Osteoblast (primary cell): ENCODE measurements at places on chromosomes 5 and 9. TPM values are rescaled to one million over a fixed set of nuclear protein-coding genes. Genes with fewer than 3 reads are reported as not detected.

GRCh38 chr5:2482778-2483177 is 268.7 kb downstream of the IRX2 start:
- DNase-seq: no peak

GRCh38 chr5:22258139-22258538 is 595.0 kb downstream of the CDH12 start:
- no peak for DNase-seq

Gene CCNO
- total RNA-seq: 1.4 and 2.1 TPM in 2 replicates

DNA sequence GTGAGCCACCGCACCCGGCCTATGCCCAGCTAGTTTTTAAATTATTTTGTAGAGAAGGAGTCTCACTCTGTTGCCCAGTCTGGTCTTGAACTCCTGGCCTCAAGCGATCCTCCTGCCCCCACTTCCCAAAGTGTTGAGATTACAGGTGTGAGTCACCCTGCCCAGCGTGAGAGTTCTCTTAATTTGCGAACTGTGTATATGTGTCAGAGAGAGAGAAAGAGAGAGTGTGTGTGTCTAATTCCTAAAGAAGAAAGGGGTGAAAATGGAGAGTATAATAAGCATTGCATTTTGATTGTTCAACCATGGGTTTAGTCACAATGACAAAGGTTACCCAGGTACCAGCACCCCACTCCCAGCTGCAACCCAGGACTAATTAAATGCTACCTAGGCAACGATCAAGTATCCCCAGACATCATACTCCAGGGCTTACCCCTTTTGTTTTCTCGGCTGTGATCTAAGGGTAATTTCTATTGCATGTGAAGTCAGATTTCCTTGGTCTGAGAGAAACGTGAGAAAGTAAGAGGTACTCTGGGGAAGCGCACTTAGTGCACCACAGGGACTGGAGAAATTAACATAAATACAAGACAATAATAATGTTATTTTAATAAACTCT is 16.6 kb downstream of the MAP1B start:
- DNase-seq: no peak

- DNase-seq: no peak
These were observed 47.0 kb downstream of the SLC44A1 start for GRCh38 chr9:105291422-105291859.

DNA sequence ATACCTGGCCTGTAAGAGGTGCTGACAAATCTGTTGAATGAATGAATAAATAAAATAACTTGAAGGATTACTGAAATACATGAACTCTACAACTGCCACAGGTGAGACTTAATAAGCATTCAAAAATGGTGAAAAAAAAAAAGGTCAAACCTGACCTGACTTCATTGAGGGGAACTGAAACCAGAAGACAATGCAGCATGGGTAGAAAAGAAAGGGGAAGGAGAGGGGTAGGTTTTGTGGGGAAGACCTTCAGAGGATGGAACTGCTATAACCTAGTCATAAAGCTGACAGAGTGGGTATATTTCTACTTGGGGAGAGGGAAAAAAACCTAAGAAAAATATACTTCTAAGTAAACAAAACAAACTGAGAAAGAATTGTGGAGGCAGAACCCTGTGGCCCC is 56.6 kb downstream of the RASEF start:
- DNase-seq: no peak

Gene EIF4E1B
- total RNA-seq: not detected in 2 replicates

DNA sequence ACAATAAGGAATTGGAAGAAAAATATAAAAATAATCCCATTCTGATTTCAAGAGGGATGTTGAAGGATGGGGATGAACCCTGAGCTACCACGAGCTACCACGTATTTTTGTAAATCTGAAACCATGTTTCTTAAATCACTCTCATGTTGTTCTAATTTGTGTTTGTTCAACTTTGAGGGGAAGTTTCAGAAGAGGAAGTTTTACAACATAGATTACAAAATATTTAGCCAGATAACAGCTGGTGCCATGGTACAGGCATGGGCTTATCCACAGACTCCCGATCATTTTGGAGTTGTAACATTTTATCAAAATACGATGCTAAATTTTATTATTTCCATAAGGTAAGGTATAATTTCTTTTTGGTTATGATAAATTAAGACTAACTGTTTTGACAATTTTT is 15.2 kb downstream of the CCDC125 start:
- no peak for DNase-seq

DNA sequence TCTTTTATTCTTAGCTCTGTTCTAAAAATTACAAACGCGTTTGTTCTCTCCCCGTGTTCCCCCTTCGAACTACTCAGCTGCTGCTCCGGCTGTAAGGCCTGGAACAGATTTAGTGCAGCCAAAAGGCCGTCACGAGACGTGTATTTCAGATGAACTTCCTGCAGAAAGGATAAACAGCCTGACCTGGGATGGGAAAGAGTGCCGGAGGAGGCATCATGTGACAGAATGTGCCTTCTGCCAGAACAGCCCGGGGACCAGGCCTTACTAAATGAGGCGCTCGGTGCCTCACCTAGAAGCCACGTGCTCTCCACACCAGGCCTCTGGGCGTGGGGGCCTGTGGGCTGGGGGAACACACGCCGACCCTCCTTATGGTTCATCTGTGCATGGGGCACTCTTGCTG is 94.7 kb downstream of the PPARGC1B start:
- no peak for DNase-seq

DNA sequence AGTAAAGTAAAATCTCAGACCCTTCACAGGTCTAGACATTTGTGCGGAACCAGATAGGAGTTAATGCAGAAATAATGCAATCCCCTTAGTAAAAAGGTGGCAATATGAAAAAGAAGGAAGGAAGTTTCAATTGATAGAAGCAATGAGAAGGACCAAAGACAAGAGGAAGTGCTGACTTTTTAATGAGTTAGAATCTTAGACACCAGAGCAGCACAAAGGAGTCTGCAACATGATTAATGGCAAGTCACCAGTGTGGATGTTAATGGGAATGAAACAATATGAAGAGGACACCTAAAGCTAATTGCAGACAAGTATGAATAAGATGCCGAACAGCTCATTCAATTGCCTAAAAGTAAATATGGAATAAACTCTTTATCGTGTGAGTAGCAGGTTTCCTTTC is 50.9 kb downstream of the MEGF9 start:
- DNase-seq: no peak

- DNase-seq: peak; percentile 88
These were observed at the start of gene RETREG1 for GRCh38 chr5:16616536-16617273. Gene RETREG1, minus strand, starts transcription at chr5:16616997. Its CDS starts 26 bp downstream, at chr5:16616971.

- no peak for DNase-seq
These were observed 8.8 kb downstream of the TMEM171 start for GRCh38 chr5:73129143-73129542.

- DNase-seq: peak; percentile 96
These were observed 2.5 kb downstream of the KDM3B start for GRCh38 chr5:138354926-138355378.

DNA sequence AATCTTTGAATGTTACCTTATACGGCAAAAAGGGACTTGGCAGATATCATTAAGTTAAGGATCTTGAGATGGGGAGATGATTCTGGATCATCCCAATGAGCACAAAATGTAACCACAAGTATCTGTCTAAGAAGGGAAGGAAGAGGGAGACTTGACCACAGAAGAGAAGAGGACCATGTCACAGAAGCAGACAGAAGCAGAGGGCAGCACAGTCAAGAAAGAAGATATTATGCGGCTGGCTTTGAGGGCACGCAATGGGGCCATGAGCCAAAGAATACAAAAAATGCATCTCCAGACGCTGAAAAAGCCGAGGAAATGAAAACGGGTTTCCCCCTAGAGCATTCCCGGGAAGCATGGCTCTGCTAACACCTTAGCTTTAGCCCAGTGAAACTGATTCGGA is 225.3 kb downstream of the NR2F1-AS1 start:
- no peak for DNase-seq

DNA sequence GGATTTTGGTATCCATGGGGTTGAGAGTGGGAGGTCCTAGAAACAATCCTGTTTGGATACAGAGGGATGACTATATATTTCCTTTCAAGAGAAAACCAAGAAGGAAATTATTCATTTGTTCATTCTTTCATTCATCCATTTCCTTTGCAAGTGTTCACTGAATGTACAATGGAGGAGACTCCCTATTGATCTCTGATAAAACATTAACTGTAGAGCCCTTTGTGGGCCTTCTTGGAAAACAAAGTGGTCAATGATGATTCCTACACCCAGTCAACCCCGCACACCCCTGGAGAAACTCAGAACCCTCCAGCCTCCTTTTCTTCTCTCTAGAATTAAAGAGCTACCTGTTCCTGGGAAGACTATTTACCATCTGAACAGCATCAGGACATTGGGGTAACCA is 247.3 kb downstream of the AUH start:
- DNase-seq: no peak

Gene SHLD3
- total RNA-seq: 4.3 and 4.4 TPM in 2 replicates
